ENCODE measurements at places on chromosomes 3 and 15.

- DNase-seq = no peak
Observed at GRCh38 chr3:70464876-70465275, 152.4 kb upstream of the MDFIC2 start.

DNA sequence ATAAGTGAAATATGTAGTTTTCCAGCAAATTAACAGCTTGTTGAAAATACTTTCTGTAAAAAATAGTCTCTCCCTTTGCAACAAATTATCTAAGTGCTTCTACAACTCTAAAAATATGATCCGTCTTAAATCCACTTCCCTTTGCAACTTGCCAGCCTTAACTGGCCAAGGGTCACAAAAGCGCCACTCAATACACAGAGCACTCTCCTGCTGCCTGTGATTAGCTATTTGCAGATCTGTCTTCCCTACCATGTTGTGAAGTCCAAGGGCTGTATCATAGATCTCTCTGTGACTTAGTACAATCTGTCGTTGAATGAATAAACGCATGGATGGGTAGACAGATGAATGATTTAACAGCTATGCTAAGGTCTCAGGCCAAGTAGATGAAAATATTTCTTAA, 76.2 kb downstream of the ITGB5 start:
- no peak for DNase-seq

- no peak for DNase-seq
Observed at GRCh38 chr3:154182975-154183374, 61.8 kb downstream of the ARHGEF26 start.

DNA sequence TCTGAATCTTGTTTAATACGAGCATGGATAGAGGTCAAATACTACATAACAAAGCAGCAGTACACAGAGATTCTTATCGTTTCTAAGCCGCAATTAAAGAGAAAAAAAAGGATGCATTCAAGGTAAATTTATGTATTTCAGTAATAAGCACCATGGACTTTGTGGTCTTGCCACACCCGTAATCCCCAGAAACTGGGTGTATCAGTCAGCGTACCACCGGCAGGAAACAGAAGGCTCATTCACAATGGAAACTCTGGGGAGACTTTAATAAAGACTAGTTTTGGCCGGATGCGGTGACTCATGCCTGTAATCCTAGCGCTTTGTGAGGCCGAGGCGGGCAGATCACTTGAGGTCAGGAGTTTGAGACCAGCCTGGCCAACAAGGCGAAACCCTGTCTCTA, 81.9 kb upstream of the ZNF280D start:
- no peak for DNase-seq

- no peak for DNase-seq
Observed at GRCh38 chr3:133246119-133246518, 153.7 kb upstream of the BFSP2 start.
